ENCODE measurements at places on chromosomes 2 and 18. TPM values are rescaled to one million over a fixed set of nuclear protein-coding genes. Genes with fewer than 3 reads are reported as not detected.

The GKN2 gene
- total RNA-seq: not detected

The CHRNG gene
- not detected for total RNA-seq

DNA sequence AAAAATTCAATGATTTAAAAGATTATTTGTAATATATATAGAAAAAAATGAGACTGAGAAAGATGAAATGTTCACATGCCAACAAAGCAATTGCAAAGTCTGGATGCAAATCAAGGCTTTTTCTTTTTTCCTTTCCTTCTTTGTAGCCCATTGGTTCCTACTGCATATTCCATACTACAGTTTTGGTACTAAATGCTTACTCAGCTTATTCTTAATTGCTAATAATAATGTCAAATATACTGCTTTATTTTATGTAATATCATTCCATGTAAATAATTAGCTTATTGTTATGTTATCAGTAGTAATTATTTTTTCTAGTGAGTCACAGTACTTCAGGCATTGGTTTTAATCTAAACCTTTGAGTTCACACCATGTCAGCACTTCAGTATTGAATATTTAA, 407.4 kb upstream of the LRRTM1 start:
- DNase-seq: no peak

- no peak for DNase-seq
Measured at GRCh38 chr18:10038268-10038667, 124.5 kb downstream of the VAPA start.

DNA sequence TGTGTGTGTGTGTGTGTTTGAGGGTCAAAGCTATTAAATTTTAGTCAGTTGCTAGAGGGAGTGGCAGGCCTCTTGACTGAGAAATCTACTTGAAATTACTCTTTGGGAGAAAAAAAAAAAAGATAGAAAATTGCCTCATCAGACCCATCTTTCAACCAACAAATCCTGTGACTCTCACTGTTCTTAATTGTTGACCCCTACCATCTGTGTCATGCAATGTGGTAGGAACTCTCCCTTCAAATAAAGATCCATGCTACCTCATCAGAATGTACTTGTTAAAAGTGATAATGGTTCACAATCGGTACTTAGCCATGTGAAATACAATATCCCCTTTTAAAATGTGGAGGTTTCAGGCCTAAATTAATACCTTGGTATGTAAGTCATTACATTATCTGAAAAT, 670.8 kb upstream of the FANCL start:
- DNase-seq: no peak

The SRD5A2 gene
- total RNA-seq: not detected

GRCh38 chr18:44683556-44683955, 2.9 kb downstream of the SETBP1 start:
- DNase-seq: no peak

GRCh38 chr2:111946294-111947114, 48.1 kb downstream of the MERTK start:
- no peak for DNase-seq
